Upper lobe of left lung (tissue), 6 donors: ENCODE measurements at places on chromosomes 6 and 20. TPM values are rescaled to one million over a fixed set of nuclear protein-coding genes. Genes with fewer than 3 reads are reported as not detected.

DNA sequence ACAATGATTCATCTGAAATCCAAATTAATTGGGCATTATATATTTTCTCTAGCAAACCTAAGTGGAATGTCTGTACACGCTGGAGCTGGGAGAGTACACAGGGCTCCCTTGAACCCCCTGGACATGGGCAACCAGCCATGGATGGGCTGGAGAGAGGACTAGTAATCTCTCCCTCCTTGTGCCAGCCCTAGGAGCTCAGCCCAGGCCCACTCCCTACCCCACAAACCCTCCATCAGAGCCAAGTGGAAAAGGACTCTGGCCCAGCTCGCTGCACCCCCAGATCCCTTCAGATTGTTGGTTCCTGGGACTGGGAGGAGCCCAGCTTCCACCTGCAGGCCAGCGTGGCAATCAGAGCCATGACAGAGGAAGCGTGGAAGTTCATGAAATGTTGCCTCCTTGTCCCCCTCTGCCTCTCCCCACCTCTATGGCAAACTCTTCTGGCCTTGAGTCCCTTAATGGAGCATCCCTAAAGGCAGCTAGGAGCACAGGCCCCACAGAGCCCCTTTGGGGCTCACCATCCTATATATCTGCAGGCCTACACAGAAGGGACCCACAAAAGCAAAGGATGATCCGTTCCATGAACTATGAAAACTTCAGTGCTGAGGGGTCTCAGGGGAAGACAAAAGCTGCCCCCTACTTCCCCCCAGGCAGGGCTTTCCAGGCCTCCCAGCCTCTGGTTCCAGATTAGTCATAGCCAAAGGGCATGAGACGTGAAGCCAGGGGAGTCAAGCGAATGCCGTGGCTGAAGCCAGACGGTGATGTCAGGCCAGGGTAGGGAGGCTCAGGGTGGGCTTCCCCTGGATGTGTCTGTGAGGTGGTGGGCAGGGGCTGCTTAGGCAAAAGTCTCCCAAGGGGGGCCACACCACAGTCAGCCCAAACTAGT, 126.4 kb upstream of the MAFB start:
- H3K27ac ChIP-seq, result no peak overlapping the region
- DNase-seq, result no peak
- H3K4me1 ChIP-seq, result no peaks in the 10 kb centered on the region
- H3K4me3 ChIP-seq, result no peak overlapping the region

GRCh38 chr6:53437557-53438202, 88.9 kb upstream of the ELOVL5 start:
- peaks cover 5% of the 10 kb centered on the region for H3K4me1 ChIP-seq
- H3K4me3 ChIP-seq, result no peak overlapping the region
- H3K27me3 ChIP-seq, result no peaks in the 10 kb centered on the region
- no peaks in the 10 kb centered on the region for H3K36me3 ChIP-seq

- H3K4me1 ChIP-seq, result peaks cover 11% of the 10 kb centered on the region
- H3K4me3 ChIP-seq, result no peak overlapping the region
- no peaks in the 10 kb centered on the region for H3K36me3 ChIP-seq
Observed at GRCh38 chr6:70663881-70664466, 3.7 kb upstream of the SMAP1 start.

VNN1 gene
- 3.0 TPM for total RNA-seq
